ENCODE measurements at places on chromosomes 16 and 17. TPM values are rescaled to one million over a fixed set of nuclear protein-coding genes. Genes with fewer than 3 reads are reported as not detected.

OMG gene
- total RNA-seq: 2.1 TPM

BRIP1 gene
- not detected for total RNA-seq

CCL5 gene
- total RNA-seq: 2.1 TPM

DNA sequence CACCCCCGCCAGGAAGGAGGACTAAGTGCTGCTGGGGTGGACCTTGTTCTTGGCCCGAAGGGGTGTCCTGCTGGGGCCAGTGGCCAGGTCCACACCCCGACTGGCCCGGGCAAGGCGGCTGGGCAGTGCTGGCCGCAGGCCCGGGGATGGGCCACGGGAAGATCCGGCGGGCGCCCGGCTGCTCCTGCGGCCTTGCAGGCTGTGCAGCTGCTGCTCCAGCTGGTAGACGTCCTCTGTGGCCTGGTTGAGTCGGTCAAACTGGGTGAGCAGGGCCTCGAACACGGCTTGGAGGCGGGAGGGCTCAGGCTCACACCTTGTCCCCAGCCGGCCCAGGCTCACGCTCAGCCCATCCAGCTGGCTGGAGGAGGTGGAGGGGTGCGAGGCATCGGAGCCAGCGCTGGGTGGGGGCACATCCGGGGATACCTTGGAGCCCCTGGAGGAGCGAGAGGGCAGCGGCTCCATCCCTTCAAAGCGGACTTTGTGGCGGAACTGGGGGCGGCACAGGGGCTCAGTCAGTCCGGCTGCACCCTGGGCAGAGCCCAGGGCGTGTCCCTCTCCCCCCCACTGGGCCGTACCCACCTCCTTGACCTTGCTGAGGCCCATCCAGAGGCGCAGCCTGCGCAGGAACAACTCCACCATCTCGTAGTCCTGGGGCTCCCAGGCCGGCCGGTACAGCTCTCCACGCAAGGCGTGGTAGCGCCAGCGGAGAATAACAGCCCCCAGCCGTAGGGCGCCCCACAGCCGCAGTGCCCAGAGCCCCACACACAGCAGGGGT is 42.1 kb downstream of the TSC2 start:
- no peak for DNase-seq

DNA sequence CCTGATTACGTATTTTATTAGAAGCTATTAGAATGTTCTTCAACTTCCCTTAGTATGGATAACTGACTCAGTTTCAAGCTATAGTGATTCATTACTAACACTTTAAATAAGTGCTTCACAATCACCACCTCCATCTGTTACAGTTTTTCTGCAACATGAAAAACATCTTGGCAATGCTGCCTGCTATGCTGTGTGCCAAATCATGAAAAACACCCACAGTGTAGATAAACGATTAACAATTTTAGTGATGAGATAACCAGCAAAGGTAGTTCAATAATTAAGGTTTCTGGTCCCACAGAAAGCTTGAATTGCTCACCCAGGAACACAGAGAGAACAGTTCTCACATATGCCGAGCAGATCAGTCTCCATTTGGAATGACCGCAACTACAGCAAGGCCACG is 51.4 kb upstream of the SLC25A19 start:
- DNase-seq: no peak

DNA sequence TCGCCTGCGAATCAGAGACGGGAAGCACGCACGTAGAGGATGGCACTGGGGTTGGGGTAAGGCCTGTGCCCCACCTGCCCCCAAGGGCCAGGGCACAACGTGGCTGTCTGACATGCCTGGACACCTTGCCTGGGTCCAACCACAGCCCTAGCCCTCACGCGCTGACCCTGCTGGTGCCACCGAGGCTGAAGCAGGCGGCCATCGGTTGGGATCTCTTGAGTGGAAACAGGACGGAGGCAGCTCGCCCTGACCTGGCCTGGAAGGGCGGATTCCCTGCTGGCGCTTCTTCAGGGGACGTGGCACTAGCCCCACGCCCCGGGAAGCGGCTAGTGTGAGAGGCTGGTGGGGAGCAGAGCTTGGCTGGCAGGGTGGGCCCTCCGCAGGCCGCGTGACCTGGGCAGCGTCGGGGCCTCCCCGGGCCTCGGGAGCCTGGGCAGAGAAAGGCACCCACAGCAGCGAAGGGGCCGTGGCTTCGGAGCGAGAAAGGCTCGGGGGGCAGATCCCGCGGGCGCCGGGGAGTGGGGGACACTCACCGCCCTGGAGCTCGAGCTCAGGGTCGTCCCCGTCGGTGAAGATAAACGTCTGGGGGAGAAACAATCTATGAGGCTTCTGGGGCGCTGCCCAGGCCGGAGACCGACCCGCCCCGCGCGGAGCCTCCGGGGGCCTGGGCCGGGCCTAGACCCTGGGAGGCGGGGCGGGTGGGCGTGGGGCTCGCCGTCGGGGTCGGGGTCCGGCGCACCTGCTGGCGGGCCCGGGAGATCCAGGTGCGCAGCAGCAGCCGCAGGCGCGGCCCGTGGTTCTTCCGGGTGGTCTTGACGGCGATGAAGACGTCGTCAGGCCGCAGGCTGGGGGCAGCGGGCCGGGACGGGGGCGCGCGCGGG is 610 bp downstream of the RFNG start:
- no peak for DNase-seq

GRCh38 chr17:49513641-49514040 is 18.5 kb downstream of the NGFR start:
- no peak for DNase-seq

DNA sequence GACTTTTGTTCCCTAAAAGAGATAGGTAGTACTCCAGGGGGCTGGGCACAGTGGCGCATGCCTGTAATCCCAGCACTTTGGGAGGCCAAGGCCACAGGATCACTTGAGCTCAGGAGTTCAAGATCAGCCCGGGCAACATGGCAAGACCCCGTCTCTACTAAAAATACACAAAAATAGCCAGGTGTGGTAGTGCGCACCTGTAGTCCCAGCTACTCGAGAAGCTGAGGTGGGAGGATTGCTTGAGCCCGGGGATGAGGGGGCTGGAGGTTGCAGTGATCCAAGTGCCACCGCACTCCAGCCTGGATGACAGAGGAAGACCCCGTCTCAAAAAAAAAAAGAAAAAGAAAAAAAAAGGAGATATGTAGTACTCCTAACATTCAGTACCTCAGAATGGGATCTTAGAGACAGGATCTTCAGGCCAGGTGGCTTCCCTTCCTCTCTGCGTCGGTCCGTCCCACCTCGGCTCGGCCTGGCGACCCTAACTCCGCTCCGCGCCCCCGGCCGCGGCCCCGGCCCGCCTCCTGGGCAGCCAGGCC is 89.6 kb downstream of the CDC27 start:
- DNase-seq: no peak

DNA sequence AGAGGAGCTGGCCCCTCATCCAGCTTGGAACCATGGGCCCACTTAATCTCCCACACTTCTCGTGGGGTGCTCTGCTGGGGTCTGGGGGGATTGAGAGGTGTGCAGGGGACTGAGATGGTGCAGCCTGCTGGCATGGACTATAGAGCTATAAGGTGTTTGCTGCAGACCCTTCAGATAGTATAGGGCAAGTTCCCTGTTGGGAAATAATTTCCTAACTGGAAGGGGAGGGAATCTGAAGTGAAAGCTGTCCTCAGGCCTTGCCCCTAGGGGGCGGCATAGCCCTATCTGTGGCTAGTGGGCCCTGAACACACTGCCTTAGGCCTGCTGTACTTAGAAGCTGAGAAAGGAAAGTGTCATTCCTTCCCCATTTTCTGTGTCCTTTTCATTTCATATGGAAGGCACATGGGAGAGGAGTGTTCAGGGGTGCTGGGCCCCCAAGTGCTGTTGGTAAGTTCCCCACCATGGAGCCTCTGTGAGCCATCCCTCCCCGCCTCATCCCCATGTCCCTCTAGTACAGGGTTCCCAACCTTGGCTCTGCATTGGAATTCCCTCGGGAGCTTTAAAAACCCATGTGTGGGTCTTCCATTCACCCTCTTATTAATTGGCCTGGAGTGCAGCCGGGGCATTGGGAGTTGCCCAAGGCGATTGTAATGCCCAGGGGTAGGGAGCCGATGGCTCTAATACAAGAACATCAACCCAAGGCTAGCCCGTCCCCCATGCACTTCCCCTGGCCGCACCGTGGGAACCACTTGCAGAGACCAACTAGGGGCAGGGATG is 19.7 kb downstream of the GOSR2 start:
- peak; percentile 49 for DNase-seq

DNA sequence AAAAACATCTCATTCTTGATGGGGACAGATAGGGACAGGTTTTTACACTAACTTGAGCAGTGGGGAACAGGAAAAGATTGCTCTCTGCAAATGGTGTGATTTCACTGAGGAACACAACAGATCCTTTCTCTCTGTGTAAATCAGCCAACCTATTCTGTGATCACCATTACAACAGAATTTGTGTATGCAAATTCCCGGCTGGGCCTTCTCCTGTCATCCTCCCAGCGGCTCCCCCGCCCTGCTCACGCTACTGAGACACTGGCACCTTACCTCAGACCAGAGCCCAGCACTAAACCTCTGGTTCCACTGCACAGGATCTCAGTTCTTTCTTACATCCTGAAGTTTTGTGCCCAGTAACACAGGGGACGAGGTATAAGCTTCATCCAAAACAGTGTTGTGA is 97.0 kb upstream of the FA2H start:
- no peak for DNase-seq

DNA sequence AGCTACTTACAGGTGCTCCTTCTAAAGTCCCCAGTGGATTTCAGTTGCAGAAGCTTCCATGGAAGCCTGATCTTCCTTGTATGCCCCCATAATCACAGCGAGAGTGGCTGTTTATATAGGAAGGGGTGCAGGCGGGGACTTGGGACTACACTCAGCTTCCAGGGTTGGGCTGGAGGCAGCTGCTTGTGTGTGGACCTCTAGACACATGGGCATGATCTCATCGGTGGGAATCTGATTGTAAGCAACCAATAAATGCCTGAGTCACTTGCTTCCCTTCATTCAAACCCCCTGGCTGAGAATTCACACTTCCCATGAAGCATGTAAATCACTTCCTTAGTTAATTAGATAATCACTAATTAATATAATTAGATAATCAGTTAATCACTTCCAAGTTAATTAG is 1.0 kb upstream of the KRT20 start:
- no peak for DNase-seq

GRCh38 chr17:64335486-64335885 is 55.2 kb downstream of the PECAM1 start:
- no peak for DNase-seq

DNA sequence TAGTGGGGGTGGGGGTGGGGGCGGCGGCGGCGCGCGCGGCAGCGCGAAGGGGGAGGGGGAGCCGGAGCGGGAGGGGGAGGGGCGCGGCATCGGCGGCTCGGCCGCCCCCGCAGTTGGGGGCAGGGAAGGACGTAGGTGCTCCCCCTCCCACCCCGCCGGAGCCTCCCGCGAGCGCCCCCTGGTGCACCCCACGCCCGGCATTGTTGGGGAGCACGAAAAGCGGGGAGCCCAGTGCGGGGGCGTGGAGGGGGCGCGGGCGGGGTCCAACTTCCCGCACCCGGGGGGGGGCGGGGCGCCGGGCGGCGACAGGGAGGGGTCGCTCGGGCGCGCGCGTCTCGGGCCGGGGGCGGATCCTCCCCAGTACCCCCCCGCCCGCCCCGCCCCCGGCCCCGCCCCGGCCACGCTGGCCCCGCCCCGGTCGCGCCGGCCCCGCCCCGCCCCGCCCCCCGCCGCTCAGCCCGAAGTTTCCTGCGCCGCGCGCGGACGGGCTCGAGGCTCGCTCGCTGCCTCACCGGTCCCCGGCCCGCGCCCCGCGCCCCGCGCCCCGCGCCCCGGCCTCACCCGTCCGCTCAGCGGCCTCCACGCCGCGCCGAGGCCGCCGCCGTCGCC is at the start of gene CACNA1H:
CACNA1H (plus strand) TSS at position 456 of the 609 bp plus-strand sequence. CDS start 632 bp downstream, outside the sequence.
- DNase-seq: no peak

GRCh38 chr17:1159431-1160180 is 20.2 kb downstream of the ABR start:
- DNase-seq: no peak

DNA sequence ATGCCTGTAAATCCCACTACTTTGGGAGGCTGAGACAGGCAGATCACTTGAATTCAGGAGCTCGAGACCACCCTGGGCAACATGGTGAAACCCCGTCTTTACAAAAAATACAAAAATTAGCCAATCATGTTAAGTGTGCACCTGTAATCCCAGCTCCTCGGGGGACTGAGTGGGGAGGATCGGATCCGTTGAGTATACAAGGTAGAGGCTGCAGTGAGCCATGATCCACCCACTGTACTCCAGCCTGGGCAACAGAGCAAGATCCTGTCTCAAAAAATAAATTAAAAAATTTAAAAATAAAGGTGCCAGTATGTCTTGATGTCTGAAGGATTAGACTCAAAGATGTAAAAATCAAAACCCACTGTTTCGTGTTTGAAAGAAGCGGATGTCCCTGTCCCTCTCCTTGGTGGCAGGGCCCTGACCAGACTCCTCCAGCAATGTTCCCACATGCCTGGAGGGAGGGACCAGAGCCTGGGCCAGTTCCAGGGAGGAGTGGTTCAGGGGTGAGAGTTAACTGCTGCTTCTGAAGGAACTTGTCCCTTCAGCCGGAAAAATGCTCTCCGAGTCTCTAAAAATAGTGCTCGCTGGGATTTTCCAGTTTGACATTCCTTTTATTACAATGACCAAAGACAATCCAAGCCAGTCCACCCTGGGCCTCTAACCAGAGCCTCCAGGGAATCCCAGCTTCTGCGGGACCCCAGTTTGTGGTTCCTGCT is 9.4 kb upstream of the CMTM4 start:
- peak; percentile 91 for DNase-seq

DNA sequence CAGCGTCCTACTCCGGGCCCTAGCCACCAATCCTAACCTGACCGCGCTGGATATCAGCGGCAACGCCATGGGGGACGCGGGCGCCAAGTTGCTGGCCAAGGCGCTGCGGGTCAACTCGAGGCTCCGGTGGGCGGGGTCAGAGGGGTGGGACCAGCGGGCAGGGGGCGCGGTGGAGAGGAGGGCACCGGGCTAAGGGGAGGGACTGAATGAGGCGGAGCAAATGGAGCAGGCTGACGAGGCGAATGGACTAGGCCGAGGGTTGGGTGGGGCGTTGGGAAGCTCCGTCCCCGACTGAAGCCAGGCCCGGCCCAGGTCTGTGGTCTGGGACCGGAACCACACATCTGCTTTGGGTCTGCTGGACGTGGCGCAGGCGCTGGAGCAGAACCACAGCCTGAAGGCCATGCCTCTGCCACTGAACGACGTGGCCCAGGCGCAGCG is 4.6 kb downstream of the CARMIL2 start:
- peak; percentile 24 for DNase-seq

DNA sequence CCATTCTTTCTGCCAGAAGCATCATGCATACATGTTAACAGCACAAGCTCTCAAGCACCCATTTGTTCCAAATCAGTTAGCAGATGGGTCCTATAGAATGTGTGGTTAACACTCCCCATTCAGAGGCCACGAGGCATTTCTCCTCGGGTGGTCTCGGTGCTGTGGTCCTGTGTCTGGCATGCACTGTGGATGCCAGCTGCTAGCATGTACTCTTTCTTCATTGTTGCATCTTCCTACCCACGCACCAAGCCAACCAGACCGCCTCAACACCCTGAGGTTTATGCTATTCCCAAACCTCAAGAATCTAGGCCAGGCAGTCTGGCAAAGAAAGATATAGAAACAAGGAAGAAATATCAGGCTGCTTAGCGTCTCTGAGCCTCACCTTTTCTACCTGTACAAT is 27.8 kb upstream of the MRTFB start:
- DNase-seq: no peak

All from thyroid gland (tissue), 4 donors.